ENCODE measurements at places on chromosomes 1 and 21.

DNA sequence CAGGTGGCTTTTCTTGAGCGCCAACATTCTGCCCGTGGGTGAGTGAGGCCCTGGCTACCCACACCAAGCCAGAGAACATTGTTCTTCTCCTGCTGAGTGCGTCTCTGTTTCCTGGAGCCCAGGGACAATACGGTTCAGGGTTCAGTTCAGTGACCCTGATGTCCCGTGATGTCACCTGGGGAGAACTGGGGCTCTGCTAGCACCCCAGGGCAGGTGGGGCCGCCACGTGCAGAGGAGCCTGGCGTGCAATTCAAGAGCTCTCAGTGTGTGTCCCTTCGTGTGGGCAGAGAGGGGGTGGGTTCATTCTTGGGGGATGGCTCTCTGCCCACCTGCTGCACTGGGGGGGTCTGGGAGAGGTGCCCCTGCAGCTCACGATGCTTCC is 18.2 kb upstream of the PEX10 start:
- no peak for DNase-seq

DNA sequence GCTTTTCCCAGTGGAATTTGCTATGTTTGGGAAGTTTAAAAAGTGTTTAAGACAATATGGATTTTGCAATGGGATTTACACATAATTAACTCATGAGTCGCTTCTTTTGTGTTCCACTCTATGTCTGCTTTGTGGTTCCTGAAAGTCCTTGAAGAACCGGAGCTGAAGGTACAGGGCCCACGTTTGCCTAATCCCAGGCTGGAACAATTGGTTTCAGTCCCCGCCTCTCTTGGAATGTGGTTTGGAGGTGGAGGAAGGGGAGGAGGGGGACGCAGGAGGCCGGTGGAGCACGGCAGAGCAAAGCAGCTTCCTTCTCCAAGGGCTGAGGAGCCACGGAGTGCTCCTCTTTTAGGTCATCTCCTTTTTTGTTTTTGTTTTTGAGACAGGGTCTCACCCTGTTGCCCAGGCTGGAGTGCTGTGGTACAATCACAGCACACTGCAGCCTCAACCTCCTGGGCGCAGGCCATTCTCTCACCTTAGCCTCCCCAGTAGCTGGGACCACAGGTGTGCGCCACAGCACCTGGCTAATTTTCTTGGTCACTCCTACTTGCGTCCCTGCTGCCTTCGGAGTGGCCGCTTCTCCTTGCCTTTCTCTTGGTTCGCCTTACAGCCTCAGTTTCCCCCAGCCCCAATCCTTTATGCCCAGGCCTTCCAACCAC is 129.5 kb upstream of the ERRFI1 start:
- no peak for DNase-seq

DNA sequence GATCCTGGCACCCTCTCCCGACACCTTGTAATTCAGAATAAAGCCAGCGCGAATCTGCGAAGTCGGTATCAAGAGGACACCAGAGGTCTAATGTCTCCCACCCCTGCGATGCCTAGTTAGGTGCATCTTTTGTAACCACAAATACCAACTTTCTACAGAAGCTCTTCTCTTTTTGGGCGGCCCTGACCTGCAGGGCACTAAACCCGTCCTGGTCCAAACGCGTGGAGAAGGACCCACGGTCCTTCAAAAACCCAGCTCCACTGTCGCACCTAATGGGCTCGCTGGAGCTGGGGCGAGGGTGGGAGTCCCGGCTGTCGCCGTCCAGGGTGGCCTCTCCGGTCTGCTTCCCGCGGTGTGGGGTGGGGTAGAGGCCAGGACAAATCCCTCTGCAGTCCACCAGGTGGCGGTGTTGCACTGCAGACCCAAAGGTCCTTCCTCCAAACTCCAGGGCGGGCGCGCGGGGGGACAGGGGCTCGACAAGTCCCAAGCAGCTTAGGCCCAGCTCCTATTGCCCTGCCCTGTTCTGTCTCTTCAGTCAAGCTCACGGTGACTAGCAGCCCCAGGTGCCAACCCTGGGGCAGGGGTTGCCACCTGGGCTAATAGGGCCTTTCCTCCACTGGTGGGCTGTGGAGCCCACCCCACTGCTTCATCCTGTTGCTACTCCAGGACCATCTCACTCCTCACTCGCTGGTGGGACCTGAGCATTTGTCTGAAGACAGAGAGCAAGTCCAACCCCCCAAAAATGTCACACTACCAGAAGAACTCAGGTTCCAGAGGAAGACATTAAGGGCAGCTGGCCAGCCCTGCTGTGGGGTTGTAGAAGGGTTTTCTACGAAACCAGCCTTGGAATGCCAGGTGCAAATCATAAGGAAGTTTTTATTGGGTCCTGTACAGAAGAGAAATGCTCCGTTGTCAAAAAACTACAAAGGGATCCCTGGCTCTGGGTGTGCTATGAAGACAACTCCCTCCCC is 2.8 kb downstream of the HES3 start:
- peak; percentile 69 for DNase-seq

DNA sequence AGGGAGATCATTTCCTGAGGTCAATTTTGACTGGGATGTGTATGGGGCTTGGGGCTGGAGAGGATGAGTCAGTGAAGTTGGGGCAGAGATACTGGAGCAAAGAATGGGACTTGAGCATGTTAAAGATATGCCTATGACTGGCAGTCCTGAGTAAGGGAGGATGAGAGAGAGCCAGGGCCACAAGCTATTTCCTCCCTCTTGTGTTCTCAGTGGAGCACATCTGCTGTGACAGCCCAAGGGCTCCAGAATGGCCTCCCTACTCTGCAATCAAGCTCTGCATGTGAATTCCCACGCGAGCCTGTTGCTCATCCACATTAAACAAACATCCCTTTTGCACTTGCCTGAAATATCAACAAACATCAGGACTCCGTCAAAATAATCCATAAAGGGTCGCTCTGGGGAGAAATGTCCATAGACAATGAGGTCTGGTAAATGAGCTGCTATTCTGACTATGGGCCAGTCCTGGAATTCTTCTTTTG is 9.2 kb downstream of the ADCY10 start:
- DNase-seq: no peak

DNA sequence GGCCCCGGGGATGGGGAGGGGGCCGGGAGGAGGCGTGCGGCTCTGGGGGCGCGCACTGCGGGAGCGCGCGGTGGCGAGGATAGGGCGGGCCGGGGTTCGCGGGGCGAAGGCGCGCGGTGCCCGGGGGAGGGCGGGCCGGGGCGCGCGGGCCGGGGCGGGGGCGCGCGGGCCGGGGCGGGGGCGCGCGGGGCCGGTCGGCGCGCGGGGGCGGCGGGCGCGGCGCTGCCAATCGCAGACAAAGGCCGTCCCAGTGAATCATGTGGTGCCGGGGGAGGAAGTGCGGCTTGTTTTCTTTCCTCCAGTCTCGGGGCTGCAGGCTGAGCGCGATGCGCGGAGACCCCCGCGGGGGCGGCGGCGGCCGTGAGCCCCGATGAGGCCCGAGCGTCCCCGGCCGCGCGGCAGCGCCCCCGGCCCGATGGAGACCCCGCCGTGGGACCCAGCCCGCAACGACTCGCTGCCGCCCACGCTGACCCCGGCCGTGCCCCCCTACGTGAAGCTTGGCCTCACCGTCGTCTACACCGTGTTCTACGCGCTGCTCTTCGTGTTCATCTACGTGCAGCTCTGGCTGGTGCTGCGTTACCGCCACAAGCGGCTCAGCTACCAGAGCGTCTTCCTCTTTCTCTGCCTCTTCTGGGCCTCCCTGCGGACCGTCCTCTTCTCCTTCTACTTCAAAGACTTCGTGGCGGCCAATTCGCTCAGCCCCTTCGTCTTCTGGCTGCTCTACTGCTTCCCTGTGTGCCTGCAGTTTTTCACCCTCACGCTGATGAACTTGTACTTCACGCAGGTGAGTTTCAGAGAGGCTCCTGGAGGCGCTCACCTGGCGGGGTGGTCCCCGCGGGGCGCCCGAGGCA is at the start of gene GPR137B:
Gene GPR137B, plus strand, starts transcription at position 287 of the 851 bp plus-strand sequence. Its CDS starts 84 bp downstream, at position 371.
- DNase-seq: no peak

- DNase-seq: no peak
These were observed 3.1 kb downstream of the GJB4 start for GRCh38 chr1:34762474-34763141.

DNA sequence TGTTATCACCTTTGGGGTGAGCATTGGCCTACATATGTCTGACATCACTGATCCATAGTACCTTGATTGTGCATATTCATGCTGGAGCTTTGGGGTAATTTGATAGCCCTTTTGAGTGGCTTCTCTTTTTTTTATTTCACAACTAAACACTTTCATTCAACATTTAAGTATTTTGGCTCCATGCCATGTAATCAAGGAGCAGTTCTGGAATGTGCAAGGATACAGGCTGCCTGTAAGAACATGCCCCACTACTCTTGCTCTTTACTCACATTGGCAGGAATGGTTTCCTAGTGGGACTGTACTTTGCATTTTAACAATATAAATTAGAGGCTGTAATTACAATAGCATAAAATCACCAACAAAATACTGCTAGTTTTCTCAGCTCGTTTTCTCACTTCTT is 300.7 kb upstream of the SPAG17 start:
- no peak for DNase-seq

- DNase-seq: no peak
These were observed 203.0 kb downstream of the TOMM20 start for GRCh38 chr1:234925440-234926263.

GRCh38 chr1:41559331-41559730 is 74.8 kb upstream of the EDN2 start:
- DNase-seq: no peak

- DNase-seq: no peak
These were observed 33.0 kb upstream of the PDPN start for GRCh38 chr1:13550663-13551062.

- no peak for DNase-seq
These were observed 36.7 kb downstream of the ZNF695 start for GRCh38 chr1:246971090-246971721.

DNA sequence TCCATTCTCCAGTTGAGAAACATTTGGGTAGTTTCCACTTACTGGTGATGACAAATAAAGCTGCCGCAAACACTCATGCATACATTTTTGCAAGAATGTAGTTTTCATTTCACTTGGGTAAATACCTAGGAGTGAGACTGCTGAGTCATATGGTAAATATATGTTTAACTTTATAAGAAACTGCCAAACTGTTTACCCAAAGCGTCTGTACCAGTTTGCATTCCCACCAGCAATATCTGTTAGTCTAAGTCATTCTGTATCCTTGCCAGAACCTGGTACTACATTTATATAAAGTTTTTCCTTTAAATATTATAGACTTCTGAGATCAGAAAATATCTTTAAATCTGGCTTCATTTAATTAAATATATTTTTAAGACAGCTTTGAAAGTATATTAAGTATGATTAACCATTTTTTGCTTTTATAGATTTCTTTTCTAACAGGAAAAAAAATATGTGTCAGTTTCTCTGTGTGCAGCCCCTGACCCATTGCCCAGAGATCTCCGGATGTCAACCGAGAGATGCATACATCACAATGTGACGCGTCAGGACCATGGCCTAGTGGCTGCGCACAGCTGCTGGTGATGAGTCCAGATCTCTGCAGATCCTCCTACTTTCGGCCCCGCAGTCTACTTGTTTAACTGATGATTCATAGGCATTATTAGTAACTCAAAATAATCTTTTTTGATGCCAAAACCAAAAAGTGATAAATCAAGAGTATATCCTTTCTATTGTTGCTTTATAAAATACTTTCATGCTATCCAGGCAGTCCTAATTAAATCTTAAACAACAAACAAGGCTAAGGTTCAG is 227.1 kb upstream of the MAP1LC3C start:
- DNase-seq: no peak

GRCh38 chr1:95180371-95180770 is 53.6 kb upstream of the RWDD3 start:
- DNase-seq: no peak

DNA sequence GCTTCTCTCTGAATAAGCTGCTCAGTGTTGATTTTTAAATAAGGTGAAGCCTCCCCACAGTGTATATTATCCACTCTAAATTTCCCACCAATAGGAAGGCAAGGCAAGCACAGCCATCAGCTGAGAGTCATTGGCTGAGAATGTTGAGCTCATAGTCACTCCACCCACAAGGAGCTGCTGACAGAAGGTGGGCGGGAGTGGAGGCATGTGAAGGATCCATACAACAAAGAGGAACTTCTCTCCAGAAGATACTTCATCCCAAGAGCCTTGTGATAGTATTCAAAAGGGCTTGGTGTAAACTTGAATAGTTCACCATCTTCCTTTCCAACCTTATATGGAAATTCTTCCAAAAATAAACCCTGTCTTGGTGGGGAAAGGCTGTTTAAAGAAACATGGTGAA is 42.8 kb downstream of the SAMD13 start:
- no peak for DNase-seq

GRCh38 chr1:90175490-90176167 is 180.7 kb downstream of the ZNF326 start:
- DNase-seq: no peak

- no peak for DNase-seq
These were observed 32.3 kb upstream of the NR5A2 start for GRCh38 chr1:199995096-199995685.

- no peak for DNase-seq
These were observed 9.2 kb downstream of the DEGS1 start for GRCh38 chr1:224192082-224192788.

GRCh38 chr1:117173691-117174090 is 37.0 kb downstream of the VTCN1 start:
- no peak for DNase-seq

DNA sequence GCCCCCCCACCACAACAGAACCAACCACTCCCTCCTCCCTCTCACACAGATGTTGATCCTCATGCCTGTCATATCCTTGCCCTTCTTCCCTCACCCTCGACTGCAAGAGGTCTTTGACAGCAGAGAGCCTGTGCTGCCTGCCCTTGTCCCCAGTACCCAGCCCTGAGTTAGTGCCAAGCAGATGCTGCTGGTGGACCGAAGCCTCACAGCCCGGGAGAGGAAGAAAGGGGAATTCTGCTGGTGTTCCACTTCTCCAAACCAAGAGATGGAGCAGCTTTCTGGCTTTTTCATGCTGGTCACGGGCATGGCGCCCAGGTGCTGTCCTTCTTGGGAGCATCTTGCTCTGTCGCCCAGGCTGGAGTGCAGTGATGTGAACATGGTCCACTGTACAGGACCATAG is 69.1 kb downstream of the SLC66A1 start:
- DNase-seq: no peak

GRCh38 chr1:206962272-206962671 is 8.0 kb downstream of the FCAMR start:
- no peak for DNase-seq

DNA sequence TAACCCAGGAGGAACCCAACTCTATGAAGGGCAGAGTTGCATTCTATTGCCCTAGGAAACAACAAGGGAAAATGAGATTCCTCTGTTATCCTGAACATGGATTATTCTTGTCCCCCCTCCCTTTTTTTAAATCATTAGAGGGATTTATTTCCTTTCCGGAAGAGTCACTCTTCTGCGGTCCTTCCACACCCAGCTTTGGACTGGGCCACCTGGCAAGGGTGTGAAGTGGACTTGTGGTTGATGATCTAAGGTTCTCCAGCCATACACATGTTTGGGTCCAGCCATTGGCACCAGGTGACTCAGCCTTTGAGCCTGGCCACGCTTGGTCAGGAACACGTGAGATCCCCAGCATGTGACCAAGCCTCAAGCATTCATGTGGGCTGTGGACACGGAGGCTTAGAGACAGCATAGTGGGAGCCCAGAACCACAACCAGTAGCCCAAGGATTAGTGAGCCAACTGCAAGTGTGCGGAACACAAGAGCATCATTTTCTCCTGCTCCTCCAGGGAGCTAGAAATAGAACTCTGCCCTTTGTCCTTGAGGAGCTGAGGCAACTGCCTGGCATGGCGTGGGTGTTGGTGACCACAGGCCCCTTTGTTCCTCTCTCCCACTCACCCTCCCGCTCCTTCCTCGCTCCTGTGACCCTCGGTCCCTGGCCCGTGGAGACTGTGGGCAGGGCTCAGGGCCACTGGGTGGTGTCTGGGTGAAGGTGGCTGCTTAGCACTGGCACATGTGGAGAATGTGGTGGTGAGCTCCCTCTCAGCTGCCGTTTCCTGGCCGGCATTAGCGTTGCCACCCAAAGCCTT is 50.1 kb downstream of the NENF start:
- no peak for DNase-seq
